Stimulated activated CD4-positive, alpha-beta T cell treated with anti-CD3 and anti-CD28 coated beads, Interleukin-12 subunit alpha, Interleukin-12 subunit beta, amount 100 ng/mL, for 48 hours (primary cell): ENCODE measurements at places on chromosomes 3 and 15.

GRCh38 chr3:121295979-121296378 is 249.8 kb downstream of the POLQ start:
- DNase-seq, result no peak

GRCh38 chr3:57910990-57911389 is 97.2 kb upstream of the FLNB start:
- DNase-seq, result no peak

- no peak for DNase-seq
Measured at GRCh38 chr3:150597646-150598045, 5.5 kb upstream of the SELENOT start.

DNA sequence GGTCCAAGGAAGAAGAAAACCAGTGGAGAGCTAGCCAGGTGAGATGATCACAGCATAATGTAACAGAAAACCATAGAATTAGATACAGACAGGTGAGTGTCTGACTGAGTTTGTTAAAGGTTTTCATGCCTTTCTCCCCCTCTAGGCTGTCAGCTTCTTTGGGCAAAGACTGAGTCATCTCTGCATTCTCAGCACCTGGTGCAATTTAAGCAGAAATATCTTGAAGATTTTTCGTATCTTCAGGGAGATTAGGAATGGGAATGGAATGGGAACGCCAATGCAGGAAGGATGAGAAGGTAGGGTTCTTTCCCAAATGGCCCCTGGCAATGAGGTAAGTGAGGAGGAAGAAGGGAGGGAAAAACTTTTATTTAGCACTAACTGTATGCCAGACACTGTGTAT is 122.0 kb upstream of the SLC7A14 start:
- no peak for DNase-seq
